ENCODE measurements at places on chromosomes 2 and 18. TPM values are rescaled to one million over a fixed set of nuclear protein-coding genes. Genes with fewer than 3 reads are reported as not detected.

- no peak for DNase-seq
These were observed 86.3 kb upstream of the FSHR start for GRCh38 chr2:49240608-49241007.

The FEV gene
- total RNA-seq: not detected

DNA sequence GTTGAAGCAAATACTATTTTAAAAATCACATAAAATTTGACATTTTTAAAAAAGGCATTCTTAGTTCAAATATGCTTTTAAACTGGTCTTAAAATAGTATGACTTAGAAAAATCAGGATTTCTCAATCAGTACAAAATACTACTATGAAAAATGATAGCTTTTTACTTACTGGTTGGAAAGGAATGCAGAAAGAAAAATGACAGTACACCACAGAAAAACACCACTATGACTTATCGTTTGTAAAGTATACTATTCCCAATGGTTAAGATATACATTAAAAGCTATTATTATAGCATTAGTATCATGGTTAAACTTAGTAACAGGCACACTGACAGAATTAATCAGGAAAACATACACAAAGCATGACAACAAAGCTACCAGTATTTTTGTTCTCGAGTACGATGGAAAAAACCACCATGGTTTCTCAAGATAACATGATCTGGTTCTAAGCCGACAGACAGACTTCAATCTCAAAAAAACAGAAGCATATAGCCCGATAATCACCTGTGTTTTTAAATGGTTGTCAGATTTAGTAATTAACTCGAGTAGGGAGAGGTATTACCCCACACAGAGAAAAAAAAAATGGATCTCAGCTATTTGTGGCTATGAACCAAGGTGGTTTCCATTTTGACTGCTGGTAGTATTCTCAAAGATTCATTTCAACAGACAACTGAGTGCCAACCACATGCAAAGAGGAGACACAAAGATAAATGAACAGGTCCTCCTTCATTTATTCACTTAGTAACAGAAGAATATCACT is 39.1 kb downstream of the CUL3 start:
- no peak for DNase-seq

The ACADL gene
- 0.50 TPM for total RNA-seq

GRCh38 chr2:2747797-2748301 is 416.8 kb upstream of the MYT1L start:
- DNase-seq: peak; percentile 71

DNA sequence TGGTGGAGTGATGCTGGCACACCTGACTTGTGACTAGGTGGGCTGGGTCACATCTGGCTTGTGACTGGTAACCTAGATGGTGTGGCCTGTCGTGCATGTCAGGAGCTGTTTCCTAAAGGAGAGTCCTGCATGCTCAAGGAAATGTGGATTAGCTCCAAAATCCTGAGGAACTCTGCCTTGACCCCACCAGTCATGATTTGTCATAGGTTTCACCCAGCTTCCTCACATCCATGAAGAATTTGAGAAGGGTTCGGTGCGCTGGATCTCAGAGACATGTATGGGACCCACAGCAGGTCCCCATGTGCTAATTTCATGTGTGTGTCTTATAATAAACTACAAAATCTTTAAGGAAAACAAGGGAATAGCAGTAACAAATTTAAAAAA is 107.2 kb downstream of the COL6A3 start:
- DNase-seq: no peak

- DNase-seq: no peak
These were observed 40.2 kb upstream of the GMCL1 start for GRCh38 chr2:69789175-69789721.

DNA sequence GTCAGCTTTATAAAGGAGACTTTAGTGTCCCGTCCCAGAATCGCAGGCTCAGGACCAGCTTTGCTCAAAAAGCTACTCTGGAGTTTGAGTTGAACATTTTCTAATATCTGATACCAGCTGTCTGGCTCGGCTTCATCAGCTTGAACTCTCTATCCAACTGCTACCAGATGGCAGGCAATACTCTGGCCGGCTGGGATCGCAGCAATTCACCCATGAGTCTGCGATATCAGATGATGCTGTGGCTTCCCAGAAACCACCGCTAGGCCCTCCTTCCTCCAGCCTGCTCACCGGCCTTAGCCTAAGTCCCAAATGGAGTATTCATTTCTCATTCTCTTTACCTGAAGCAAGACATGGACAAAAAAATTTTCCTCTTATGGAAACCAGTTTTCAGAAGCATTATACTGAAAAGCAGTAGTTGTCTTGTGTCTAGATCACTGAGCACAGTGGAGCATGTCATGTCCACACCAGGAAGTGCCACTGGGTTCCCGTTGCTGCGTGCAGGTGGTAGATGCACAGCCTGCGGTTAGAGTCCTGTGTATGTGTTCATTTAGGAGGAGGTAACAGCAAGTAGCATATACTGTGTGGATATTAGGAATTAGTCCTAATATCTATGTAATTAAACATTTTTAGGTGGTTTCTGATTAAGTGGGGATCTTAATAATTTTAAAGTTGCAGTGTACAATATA is 162.0 kb upstream of the SOX11 start:
- DNase-seq: no peak

- peak; percentile 93 for DNase-seq
These were observed 68.8 kb upstream of the KCTD1 start for GRCh38 chr18:26617151-26617554.

- DNase-seq: peak; percentile 57
These were observed 70.6 kb downstream of the CAPN13 start for GRCh38 chr2:30736461-30737325.

GRCh38 chr2:84875213-84875560 is 5.7 kb downstream of the TRABD2A start:
- DNase-seq: no peak

The GLI2 gene
- not detected for total RNA-seq

The SNORC gene
- total RNA-seq: 1.5 TPM

GRCh38 chr18:56645415-56646016 is 5.6 kb upstream of the WDR7 start:
- no peak for DNase-seq

DNA sequence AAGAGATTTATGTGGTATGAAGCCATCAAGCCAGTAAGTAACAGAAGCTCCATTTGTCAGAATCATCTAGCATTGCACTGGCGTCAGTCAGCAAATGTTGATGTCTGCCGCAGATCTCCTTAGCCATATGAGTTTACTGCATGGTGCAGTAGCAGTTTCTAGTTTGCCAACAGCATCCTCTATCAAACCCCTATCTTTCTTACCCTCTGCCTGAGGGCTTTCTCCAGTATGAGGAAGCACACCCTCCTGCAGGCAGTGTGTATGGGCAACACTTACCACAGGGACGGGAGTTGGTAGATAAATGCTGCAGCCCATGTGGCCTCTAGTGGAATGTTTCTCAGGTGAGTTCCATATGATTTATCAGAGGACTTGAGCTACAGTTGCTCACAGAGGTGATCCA is 63.7 kb downstream of the EFEMP1 start:
- no peak for DNase-seq

- no peak for DNase-seq
These were observed 71.8 kb downstream of the HAUS1 start for GRCh38 chr18:46176001-46176400.

- DNase-seq: no peak
These were observed 971 bp upstream of the CDH7 start for GRCh38 chr18:65749841-65750240.

DNA sequence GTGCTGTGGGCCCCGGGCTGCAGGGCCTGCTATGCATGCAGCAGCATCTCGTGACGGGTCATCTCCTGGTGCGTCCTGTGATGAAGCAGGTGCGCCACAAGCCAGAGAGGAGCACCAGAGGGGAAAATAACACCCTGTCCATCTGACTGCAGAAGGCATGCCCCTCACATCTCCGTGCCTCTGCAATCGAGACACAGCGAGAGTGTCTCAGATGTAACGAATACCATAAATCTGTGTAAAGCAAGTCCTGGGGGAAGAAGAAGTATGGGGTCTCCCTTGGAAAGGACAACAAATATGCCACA is 137.5 kb downstream of the PTGR3 start:
- DNase-seq: no peak

- DNase-seq: no peak
These were observed 114.8 kb downstream of the COPS8 start for GRCh38 chr2:237200462-237200861.

The ADD2 gene
- not detected for total RNA-seq

- DNase-seq: no peak
These were observed 232 bp downstream of the SNED1 start for GRCh38 chr2:240998706-240998994.

GRCh38 chr2:64654063-64654811 is 524 bp upstream of the SERTAD2 start:
- DNase-seq: peak; percentile 62

- no peak for DNase-seq
These were observed 65.7 kb downstream of the TRABD2A start for GRCh38 chr2:84815146-84815545.

GRCh38 chr2:231795525-231796327 is 9.5 kb downstream of the COPS7B start:
- peak; percentile 79 for DNase-seq

All from mammary epithelial cell (primary cell).